ENCODE measurements at places on chromosomes 1 and 21.

DNA sequence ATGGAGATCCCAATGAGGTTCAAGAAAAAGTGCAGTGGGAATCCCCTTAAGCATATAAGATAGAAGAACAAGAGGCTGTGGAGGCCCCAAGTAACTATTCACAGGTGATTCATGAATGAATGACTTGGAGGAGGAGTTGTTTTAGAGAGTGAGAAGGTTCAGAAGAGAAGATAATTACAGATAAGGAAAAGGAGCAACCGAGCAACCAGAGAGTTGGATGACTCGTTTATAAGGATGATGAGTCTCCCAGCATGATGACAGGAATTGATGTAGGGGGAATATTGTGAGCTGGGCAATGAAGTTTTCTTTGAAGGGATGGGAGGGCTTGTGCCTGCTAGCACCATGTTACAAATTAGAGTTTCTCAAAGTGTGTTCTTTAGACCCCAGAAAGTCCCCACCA lies 9.8 kb downstream of the C8A start:
- DNase-seq, result no peak

- DNase-seq, result no peak
Measured at GRCh38 chr1:189496768-189497167, 980.9 kb downstream of the BRINP3 start.

DNA sequence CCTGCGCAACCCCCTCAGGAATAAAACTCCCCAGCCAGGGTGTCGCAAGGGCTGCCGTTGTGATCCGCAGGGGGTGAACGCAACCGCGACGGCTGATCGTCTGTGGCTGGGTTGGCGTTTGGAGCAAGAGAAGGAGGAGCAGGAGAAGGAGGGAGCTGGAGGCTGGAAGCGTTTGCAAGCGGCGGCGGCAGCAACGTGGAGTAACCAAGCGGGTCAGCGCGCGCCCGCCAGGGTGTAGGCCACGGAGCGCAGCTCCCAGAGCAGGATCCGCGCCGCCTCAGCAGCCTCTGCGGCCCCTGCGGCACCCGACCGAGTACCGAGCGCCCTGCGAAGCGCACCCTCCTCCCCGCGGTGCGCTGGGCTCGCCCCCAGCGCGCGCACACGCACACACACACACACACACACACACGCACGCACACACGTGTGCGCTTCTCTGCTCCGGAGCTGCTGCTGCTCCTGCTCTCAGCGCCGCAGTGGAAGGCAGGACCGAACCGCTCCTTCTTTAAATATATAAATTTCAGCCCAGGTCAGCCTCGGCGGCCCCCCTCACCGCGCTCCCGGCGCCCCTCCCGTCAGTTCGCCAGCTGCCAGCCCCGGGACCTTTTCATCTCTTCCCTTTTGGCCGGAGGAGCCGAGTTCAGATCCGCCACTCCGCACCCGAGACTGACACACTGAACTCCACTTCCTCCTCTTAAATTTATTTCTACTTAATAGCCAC lies 696 bp downstream of the TGFB2 start:
- peak; percentile 80 for DNase-seq

DNA sequence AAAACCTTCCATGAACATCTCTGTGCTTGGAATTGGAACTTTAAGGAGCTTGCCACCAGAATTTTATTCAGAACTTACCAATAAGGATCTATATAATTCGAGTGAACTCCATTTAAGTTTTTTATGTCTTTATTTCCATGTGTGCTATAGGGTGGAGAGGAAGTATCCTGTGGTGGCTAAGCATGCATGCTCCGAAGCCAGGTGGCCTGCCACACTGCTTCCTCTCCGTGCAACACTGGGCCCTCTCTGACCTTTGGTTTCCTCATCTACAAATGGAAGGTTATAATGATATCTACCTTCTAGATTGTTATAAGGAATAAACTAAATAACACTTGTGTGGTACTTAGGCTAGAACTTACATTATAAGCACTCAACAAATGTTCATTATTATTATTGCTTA lies 382.1 kb downstream of the PTPRC start:
- DNase-seq, result no peak

DNA sequence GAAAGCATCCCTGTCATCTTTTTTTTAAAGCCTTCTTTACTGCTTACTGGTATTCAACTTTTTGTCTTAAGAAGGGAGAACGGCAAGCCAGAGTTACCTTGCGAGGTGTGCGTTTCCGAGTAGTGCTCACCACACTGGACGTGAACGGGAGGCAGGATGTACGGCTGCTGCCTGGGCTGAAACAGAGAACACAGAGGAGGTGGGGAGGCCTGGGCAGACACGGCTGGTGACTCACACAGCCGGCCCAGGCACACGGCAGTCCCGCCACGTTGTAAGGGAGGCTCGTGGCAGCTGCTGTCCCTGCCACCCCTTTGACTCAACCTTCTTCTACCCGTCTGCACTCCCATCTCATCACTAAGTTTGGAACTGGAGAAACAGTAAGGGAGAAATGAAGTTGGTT lies 105.8 kb downstream of the SMYD2 start:
- DNase-seq, result peak; percentile 80

DNA sequence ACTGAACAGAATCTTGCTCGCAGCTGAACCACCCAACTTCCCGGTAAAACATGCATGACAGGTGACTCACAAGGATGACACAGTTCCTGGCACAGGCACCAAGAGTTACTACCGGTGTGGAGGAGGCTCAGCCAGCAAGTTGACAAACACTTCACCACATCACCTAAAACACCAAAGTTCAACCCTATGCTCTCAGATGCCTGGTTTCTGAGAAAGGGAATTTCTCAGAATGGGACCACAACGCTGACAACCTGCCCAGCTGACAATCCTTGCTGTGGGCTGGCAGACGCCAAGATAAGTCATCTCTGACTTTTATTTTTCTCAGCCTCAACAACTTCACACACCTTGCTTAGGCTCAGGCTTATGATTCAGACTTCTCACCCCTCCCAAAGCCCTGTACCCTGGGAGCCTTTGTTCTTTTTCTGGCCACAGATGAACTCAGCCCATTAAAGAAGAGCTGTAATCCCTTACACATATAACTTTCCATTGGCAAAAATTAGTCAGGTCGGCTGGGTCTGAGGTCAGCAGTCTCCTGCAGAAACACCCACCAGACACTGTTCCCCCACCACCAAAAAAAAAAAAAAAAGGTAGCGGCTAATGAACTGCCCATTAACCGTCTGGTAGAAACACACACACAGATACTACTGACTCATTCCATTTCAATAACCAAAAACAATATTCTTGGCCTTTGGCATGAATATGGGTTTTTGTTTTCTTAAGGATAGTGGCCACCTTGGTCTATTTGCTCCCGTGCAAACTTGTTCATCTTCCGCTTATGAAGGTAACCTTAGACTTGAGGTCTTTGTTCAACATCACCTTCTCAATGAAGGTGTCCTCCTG lies 10.8 kb upstream of the TIAM1 start:
- DNase-seq, result peak; percentile 95

DNA sequence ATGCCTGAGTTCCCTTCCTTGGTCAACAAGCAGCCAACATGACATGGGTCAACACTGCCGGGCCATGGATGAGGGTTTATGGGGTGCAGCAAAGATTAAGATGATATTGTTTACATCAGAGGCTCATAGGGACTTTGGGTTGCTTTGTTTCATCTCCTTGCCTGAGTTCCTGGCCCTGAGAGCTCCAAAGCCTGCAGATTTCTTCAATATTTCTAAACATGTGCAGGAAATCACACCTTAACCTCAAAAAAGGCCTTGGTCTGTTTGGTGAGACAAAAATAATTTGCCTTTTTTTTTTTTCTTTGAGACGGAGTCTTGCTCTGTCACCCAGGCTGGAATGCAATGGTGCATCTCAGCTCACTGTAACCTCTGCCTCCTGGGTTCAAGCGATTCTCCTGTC lies 876 bp downstream of the SLAMF8 start:
- DNase-seq, result no peak

GRCh38 chr1:17475752-17476151 lies 36.3 kb upstream of the RCC2 start:
- no peak for DNase-seq

GRCh38 chr21:31609081-31609480 lies 50.4 kb upstream of the SOD1 start:
- no peak for DNase-seq

DNA sequence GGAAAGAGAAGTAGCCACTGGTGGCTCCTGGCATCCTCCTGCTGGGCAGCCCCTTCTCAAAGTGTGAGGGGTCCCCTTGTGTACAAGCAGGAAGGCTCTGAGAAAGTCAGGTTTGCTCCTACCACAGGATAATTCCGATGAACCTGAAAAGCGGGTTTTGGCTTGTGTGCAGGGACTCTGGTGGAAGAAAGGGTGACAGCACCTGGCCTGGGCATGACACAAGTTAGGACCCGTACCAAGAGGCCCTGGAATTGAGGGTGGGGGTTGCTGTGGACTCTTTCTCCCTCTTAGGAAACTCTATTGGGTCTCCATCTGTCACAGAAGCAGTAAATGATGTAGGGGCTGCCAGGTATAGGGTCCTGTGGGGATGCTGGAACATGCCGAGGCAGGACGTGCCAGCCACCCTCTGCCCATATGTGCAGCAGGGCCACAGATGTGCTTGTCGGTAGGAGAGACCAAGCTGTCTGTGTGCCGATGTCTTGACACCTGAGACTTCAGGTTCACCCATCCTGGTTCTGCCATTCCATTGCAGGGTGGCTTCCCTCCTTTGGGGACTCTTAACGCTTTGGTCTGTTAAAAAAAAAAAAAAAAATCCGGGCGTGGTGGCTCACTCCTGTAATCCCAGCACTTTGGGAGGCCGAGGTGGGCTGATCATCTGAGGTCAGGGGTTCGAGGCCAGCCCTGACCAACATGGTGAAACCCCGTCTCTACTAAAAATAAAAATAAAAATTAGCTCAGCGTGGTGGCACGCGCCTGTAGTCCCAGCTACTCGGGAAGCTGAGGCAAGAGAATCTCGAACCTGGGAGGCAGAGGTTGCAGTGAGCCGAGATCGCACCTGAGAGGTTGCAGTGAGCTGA lies 9.8 kb downstream of the C1orf35 start:
- no peak for DNase-seq

- no peak for DNase-seq
Measured at GRCh38 chr1:62068416-62068843, 126.2 kb upstream of the L1TD1 start.

GRCh38 chr1:59967780-59968179 lies 41.2 kb upstream of the CYP2J2 start:
- no peak for DNase-seq

DNA sequence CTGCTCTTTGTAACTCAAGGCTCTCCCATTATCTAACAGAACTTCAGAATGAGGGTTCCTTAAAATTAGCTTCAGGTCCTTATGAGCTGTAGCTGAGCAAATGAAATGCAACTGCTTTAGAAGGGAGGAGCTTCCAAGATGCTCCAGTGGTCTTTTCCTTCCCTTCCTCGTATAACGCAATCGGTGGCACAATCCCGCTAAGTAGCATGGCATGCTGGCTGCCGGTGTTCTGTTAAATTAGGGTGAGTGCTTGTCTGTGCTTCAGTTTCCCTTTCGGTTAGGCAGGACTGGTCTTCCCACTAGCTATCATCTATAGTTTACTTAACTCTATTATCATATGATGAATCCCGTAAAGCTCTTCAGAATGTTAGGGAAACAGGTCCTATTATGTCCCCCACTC lies 917 bp downstream of the KIAA0040 start:
- DNase-seq, result no peak

- DNase-seq, result no peak
Measured at GRCh38 chr1:35691080-35691479, 27.6 kb downstream of the C1orf216 start.

GRCh38 chr1:165840423-165840822 lies 13.0 kb downstream of the UCK2 start:
- no peak for DNase-seq

DNA sequence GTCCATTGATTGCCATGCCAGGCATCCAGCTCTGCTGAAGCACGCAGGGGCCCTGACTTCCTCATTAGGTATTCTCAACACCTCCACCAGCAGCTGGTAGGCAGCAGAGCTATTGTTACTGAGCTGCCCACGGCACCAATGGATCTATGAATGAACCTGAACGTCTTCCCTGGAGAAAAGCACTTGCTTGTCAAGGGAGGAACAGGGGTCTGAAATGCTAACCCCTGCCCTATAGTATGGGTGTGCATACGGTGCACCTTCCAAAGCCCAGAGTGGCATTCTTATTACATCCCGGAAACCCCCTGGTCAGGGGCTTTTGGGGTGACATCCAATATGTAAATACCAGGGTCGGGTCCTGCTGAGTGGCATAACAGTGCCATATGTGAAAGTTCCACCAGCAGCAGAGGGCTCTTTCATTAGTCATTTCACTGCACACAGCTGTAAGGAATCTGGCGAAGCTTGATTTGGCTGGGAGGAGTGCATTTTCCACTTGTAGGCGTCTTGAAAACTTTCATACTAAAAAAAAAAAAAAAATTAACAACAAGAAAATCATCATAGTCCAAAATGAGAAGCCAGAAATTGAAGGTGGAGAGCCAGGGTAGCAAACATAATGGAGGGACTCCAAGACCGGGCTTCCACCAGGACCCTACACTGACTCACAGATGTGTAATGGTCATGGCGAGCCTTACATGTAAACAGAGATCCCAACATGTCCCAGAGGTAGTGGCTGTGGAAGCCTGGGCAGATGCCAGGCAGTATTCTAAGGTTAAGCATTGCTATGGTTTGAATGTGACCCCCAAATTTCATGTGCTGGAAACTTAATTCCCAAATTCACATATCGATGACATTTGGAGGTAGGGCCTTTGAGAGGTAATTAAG lies 58.8 kb upstream of the PRDX6 start:
- peak; percentile 48 for DNase-seq

DNA sequence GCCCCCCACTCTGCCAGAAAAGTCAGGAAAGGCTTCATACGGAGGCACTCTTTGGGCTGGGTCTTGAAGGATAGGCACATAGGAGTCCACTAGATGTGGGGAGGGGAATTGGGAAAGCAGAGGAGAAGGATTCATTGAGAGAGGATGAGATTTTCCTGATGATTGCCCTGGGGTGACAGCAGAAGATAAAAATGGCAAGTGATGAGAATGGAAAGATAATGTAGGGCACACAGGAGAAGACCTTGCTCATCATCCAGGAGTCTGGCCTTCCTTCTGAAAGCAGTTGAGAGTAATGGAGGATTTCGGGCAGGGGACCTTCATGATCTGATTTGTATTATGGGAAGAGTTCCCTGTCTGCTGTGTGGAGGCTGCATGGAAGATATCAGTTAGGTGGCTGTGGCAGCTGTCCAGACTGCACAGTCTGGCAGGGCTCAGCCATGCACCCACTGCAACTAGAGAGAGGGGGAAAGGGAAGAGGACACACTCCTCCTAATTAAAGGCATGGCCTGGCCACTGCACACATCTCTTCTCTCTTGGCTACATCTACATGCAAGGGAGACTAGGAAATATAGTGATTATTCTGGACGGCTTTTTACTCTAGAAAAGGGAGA lies 9.6 kb upstream of the FABP3 start:
- no peak for DNase-seq

GRCh38 chr1:152343006-152343405 lies 16.8 kb downstream of the FLG2 start:
- DNase-seq, result no peak

- peak; percentile 69 for DNase-seq
Measured at GRCh38 chr21:38661889-38662568, 143.7 kb upstream of the ETS2 start.

- DNase-seq, result no peak
Measured at GRCh38 chr1:69589799-69590198, 22.1 kb downstream of the LRRC7 start.

- peak; percentile 29 for DNase-seq
Measured at GRCh38 chr1:6347641-6348487, 45.7 kb downstream of the ACOT7 start.

Data from astrocyte of the spinal cord (primary cell).